ENCODE measurements at places on chromosomes 12 and 14.

- DNase-seq: no peak
These were observed 141.2 kb downstream of the SYNE2 start for GRCh38 chr14:63993992-63994391.

DNA sequence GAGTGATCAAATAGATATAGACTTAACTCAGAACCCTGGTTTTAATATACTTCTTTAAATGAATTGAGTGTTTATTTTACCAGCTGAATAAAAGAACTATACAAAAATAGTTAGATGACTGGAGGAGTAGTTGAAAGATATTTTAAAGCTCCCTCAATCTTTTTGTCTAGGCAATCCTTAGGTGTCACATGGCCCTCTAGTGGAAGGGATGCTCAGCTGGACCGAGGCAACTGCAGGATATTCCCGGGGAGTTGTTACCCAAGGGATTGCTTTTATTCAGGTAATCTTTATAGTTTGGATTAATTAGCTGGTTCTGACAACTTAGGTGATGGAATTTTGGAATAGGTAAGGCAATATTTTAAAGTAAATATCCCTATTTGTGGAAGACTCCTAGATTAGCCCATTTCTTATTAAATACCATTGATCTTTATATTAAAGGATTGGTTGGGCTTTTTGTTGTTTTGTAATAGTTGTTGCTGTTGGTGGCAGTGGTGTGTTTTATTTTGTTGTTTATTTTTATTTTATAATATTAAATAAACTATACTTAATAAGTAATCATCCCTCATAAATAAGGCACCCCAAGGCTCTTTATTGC is 57.1 kb downstream of the ZDHHC17 start:
- DNase-seq: peak; percentile 49

GRCh38 chr12:28710882-28711281 is 438.2 kb upstream of the FAR2 start:
- no peak for DNase-seq

- no peak for DNase-seq
These were observed 130.5 kb upstream of the CRY1 start for GRCh38 chr12:107223821-107224220.

- DNase-seq: no peak
These were observed 1.3 kb upstream of the GNPTAB start for GRCh38 chr12:101832030-101832429.

DNA sequence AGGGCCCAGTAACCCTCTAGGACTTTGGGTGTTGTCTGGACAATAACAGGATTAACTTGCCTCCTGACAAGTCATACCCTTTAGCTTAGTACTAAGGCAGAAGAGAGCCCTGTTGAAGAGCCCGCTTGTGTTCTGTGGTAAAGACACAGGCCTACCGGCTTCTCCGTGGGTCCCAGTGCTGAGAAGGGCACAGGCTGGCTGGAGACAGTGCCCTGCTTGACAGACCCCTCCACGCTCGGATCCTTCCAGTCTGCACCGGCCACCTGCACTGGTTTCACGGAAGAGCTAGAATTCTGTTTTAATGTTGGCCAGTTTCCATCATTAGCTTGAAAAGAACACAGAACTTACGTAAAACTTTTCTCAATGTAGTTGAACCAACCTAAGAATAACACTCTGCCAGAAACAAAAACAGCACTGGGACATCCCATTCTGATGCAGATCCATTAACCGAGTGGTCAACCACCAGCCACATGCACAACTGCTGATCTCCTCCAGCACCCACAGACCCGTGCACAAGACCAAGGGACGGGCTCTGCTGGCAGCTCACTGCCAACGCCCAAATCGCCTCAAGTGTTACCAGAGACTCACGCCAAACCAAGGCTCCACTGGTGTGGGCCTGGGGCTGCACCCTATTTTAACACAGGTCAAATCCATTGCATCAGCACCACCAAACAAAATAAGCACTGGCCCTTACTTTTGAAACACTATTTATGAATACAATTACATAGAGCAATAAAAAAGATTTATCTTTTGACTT is 27.1 kb downstream of the ZFYVE21 start:
- DNase-seq: no peak

DNA sequence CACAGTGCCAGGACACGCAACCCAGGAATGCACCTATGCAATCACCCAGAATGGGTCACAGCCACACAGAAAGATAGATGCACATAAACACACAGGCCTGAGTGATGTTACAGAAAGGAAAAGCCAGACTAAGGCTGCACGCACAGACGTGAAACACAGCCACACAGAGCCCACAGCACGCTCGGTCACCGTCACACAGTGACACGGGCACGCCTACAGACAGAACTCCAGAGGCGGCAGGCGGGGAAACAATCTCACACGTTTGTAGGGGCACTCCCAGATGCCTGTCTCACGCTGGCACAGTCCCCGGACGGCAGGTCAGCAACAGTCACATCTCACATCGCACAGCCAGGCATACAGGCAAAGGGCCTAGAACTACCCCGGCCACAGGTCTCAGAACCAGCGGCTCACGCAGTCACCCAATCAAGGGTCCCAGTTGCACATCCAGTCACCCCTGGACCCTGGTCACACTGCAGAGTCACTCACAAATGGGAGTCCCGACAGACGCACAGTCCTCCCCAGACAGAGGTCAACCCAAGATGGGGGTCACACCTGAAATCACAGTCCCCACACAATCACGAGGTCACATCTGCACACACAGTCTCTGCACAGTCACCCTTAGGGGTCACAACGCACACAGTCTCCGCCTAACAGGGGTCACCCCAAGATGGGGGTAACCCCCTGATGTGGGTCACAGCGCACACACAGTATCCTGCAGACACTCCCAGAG is 790 bp downstream of the SSH1 start:
- DNase-seq: no peak

GRCh38 chr12:38156497-38157245 is 159.9 kb upstream of the ALG10B start:
- DNase-seq: no peak

- DNase-seq: no peak
These were observed 1.0 kb downstream of the ORMDL2 start for GRCh38 chr12:55818886-55819285.

- no peak for DNase-seq
These were observed 21.4 kb downstream of the TMEM116 start for GRCh38 chr12:111991535-111991934.

GRCh38 chr14:58755031-58755925 is 117.5 kb downstream of the DACT1 start:
- no peak for DNase-seq

DNA sequence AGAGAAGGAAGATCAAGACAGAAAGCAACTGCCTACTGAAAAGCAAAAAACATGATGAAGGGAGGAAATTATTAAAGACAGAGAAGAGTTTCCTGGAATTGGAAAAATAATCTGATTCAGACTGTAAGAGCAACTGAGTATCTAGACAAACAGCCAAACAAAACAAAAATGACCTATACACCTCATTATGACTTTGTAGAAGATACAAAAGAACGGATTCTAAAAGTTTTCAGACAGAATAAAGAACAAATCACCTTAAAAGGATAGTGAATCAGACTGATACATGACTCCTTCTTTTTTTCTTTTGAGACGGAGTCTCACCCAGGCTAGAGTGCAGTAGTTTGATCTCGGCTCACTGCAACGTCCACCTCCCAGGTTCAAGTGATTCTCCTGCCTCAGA is 10.4 kb downstream of the OSBPL8 start:
- DNase-seq: no peak

GRCh38 chr12:11868027-11868426 is 202.7 kb upstream of the BCL2L14 start:
- DNase-seq: no peak
